T-helper 2 cell (primary cell): ENCODE measurements at places on chromosomes 4 and X.
A peak's percentile ranks its signal among the peaks of the same experiment; 100 is the strongest.

DNA sequence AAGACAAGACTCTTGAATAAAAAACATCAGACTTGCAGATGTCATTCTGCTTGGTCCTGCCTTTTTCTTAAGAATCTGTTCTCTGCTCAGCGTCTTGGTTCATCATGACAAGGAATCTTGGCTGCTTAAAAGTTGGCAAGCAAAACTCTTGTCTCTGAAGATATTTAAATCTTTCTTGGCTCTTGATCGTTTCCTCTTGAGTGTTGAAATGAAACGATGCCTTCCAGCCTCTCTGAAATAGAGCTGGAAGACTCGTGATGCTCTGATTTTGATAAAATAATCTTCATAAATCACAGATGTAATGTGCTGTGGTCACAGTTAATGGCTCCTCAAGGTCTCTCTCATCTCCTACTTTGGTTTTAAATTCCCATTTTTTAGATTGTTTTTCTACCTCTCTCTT is 39.9 kb upstream of the TMEM192 start:
- no peak for DNase-seq

DNA sequence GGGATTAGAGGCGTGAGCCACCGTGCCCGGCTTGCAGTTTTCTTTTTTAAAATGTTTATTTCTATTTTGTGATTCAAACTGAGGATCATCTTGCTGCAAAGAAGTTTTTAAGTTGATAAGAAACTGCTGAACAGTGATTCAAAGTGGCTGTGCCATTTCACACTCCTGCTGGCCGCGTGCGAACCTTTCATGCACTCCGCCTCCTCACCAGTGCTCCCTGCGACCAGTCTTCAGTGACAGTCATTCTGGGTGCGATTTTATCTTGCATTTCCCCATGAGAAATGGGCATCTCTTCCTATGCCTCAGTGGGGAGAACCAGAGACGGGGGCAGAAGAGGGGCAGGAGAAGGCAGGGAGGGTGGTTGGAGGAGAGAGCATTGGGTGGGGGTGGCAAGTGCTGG is 21.4 kb downstream of the TMEM187 start:
- peak; percentile 37 for DNase-seq

- no peak for DNase-seq
Observed at GRCh38 chr4:74455361-74456055, 10.6 kb downstream of the AREG start.

DNA sequence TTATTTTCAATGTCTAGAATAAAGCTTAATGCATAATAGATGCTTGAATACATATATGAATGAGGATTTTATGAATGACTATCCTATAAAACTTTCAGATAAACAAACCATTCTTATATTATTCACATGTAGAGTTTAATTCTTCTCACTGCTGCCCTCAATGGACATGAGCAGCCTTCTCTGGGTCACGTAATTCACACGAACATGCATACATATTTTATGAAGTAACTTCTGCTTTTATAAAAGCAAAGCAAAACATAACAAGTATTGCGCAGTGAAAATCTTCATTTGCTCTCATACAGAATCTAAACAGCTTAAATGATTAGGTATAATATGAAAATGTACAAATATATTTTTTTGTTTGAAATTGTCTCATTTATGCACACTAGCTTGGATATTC is 116.7 kb downstream of the TMA16 start:
- no peak for DNase-seq

DNA sequence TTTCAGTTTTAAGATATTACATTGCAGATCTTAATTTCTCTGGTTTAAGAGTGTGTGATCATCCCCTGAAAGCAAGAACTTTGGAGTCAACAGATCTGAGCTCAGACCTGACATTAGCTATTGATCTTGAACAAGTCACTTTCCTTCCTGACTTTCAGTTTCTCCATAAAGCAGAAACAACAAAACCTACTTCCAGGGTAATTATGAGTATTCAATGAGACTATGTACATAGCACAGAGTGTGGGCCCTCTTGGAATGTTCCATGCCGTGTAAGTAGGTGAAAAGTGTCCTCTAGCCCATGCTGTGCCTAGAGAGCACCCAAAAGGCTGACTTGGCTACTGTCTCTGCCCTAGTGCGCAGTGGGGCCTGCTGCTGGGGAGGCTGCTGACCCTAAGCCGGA is 188.0 kb upstream of the RPL34 start:
- DNase-seq: no peak

- no peak for DNase-seq
Observed at GRCh38 chr4:140736669-140737343, 19.4 kb downstream of the TBC1D9 start.

DNA sequence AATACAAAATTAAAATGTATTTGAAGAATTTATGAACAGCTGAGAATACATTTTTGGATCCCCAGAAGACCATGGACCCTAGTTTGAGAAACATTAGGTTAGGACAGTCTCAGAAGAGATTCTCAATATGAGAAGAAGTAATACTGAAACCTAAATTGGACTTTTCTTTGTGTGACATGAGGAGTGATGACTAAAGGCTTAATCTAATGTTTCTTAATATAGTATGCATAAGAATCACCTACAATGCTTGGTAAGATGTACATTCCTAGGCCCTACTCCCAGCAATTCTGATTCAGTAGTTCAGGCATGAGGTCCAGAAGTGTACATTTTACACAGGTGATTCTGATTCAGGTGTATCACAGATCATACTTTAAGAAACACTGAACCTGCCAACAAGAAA is 31.6 kb upstream of the HUWE1 start:
- no peak for DNase-seq

- no peak for DNase-seq
Observed at GRCh38 chrX:19897091-19897490, 9.7 kb upstream of the SH3KBP1 start.

GRCh38 chr4:146590801-146591200 is 47.9 kb upstream of the POU4F2 start:
- no peak for DNase-seq

- DNase-seq: no peak
Observed at GRCh38 chr4:97123573-97123972, 1019.7 kb downstream of the STPG2 start.

- no peak for DNase-seq
Observed at GRCh38 chrX:132461886-132462285, 27.0 kb downstream of the MBNL3 start.

- peak; percentile 10 for DNase-seq
Observed at GRCh38 chr4:4541040-4541631, 712 bp downstream of the STX18 start.

DNA sequence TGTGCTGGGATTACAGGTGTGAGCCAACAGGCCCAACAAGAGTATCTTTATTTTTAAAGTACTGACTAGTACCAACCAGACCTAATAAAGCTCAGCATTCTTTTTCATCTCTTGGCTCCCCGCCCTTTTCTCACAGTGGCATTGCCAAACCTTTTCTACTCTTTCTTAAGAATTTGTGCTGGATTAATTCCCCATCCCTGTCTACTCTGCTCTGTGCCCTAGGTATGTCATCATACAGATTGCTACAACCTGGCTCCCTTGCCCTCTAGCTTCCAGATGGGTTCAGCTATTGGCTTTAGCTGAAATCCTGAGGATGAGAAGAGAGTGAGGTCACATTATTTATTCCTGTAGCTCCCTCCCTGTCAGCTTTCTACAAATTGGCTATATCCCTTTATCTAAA is 34.9 kb upstream of the CCNI start:
- no peak for DNase-seq

- no peak for DNase-seq
Observed at GRCh38 chr4:40963897-40964478, 214.2 kb downstream of the NSUN7 start.

GRCh38 chrX:619451-619811 is 11.2 kb upstream of the SHOX start:
- DNase-seq: no peak

- no peak for DNase-seq
Observed at GRCh38 chr4:86543080-86543479, 51.0 kb upstream of the PTPN13 start.

- DNase-seq: no peak
Observed at GRCh38 chr4:128906581-128906980, 97.1 kb downstream of the JADE1 start.

DNA sequence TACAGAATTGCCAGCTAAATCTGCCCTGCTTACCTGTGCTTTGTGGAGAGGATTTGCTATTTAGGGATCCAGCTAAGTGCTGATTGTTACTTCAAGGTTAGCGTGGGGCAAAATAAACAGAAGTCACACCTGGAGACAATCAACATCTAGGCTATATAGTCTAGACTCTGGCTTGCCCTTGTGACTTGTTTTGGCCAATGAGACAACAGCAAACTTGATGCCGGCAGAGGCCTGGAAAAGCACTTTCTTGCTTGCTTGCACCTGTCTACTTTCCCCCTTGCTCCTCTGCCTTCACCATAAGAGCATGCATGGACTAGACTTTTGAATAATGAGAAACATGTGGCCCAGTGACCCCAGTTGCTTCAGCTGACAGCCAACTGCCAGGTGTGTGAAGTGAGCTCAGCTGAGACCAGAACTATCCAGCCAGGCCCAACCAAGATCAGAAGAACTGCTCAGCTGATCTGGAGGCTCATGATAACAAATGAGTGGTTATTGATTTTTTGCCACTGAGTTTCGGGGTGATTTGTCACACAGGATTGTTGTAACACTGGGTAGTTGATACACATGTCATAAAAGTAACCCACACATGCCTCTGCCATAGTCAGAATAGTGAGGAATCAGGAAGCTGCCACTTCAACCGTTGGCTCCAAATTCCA is 164.4 kb downstream of the RBMX2 start:
- DNase-seq: no peak

- DNase-seq: no peak
Observed at GRCh38 chr4:141486375-141486997, 149.9 kb upstream of the IL15 start.

DNA sequence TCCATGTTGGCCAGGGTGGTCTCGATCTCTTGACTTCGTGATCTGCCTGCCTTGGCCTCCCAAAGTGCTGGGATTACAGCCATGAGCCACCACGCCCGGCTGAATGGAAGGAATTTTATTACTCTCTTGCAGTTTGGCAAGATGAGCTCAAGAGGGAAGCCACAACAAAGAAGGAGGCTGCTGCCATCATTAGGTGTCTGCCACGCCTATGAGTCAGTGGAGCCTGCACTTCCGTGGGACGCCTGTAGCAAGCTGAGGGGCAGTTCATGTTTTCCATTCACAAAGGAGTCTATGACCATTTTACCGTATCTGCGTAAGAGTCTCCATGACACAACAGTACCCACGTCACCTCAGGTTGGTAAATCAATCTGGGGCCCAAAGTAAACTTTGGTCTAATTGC is 51.2 kb upstream of the CHRNA9 start:
- DNase-seq: peak; percentile 74

DNA sequence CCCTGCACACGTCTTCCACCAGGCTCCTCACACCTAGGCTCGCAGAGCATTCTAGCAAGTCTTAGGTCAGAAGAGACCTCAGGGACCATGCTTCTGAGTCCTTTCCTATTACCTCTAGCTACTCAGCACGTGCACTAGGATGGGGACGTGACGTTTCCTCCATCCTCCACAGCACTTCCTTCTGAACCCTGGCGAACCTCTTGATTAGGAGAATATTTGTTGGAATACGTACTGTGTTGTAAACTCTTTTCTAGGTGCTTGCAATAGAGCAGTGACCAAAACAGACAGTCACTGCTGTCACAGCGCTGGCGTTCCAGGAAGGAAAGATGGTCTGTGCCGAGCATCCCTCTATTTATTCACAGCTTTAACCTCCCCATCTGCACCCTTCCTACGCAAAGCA is 12.9 kb upstream of the TENM3 start:
- DNase-seq: no peak

DNA sequence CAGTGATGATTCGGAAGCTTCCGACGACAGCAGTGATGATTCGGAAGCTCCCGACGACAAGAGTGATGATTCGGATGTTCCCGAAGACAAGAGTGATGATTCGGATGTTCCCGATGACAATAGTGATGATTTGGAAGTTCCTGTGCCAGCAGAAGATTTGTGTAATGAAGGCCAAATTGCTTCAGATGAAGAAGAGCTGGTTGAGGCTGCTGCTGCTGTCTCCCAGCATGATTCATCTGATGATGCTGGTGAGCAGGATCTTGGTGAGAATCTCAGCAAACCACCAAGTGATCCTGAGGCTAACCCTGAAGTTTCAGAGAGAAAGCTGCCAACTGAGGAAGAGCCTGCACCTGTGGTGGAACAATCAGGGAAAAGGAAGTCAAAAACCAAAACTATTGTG is 14.2 kb downstream of the CXCR3 start:
- no peak for DNase-seq

GRCh38 chr4:872241-872981 is 46.5 kb upstream of the CPLX1 start:
- no peak for DNase-seq

- DNase-seq: no peak
Observed at GRCh38 chr4:162401021-162401420, 237.2 kb upstream of the FSTL5 start.
